B cell (primary cell): ENCODE measurements at places on chromosomes 2 and 18.
A peak's percentile ranks its signal among the peaks of the same experiment; 100 is the strongest.

GRCh38 chr2:61554604-61555003 is 16.4 kb upstream of the XPO1 start:
- H3K27me3 ChIP-seq, result no peaks in the 10 kb centered on the region
- no peak overlapping the region for H3K4me3 ChIP-seq
- H3K4me1 ChIP-seq, result no peaks in the 10 kb centered on the region

DNA sequence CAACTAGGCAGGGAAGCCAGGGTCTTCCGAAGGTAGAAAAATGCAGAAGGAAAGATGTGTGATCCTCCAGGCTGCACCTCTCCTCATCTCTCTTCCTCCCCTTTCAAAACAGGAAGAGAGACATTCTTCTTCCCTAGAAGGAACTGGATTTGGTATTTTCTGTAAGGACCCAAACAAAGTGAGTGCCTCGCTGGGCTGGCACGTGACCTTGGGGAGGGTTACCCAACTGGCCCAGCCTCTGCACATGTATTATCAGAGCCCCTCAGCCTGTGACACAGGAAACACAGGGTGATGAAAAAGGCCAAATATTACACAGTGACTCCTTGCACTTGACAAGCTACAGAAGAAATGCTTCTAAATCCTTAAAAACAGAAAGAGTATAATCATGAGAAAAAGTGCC is 2.3 kb downstream of the HJURP start:
- peaks cover 6% of the 10 kb centered on the region for H3K4me1 ChIP-seq
- no peaks in the 10 kb centered on the region for H3K27me3 ChIP-seq
- no peak overlapping the region for H3K27ac ChIP-seq
- DNase-seq, result no peak
- no peaks in the 10 kb centered on the region for H3K36me3 ChIP-seq

GRCh38 chr2:236899950-236900640 is 185.6 kb upstream of the COPS8 start:
- no peaks in the 10 kb centered on the region for H3K27me3 ChIP-seq
- no peak overlapping the region for H3K27ac ChIP-seq
- DNase-seq, result no peak
- H3K4me1 ChIP-seq, result no peaks in the 10 kb centered on the region
- H3K36me3 ChIP-seq, result no peaks in the 10 kb centered on the region

- no peak for DNase-seq
- H3K4me3 ChIP-seq, result no peak overlapping the region
- no peaks in the 10 kb centered on the region for H3K36me3 ChIP-seq
- no peak overlapping the region for H3K27ac ChIP-seq
- H3K4me1 ChIP-seq, result no peaks in the 10 kb centered on the region
- H3K27me3 ChIP-seq, result no peaks in the 10 kb centered on the region
Measured at GRCh38 chr2:83901317-83901716, 557.8 kb downstream of the SUCLG1 start.

DNA sequence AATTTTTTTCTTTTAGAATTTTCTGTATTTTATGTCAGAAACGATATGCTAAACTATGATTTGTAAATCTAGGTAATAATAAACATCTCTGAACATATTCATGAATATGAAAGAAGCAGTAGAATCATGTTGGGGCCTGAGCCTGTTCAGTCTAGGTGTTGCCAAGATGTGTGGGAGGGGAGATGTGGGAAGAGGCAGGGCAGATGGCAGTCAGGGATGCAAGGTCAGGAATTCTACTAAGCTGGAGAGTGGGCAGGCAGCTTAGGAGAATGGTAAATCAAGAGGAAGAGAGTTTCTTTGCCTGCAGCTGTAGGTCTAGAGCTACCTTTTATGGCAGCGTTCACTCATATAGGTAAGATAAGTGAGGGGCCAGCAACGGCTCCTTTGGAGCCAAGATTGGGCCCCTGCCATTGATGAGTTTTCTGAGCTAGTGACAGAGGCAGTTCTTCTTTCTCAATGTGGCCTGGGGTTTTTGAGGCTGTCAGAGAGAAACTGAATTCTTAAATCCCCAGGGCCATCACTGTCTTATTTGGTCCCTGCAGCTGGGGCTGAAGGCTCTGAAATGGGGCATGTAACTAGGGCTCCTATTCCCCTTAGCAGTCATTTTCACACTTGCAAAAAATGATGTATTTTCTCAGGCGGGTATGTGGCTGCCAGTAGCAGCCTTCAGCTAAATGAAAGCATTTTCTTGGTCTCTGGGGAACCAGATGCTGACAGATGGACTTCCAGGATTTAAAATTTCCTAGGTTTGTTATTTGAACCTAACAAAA is 232.8 kb downstream of the PIK3C3 start:
- H3K4me3 ChIP-seq, result no peak overlapping the region
- no peak overlapping the region for H3K27ac ChIP-seq
- no peaks in the 10 kb centered on the region for H3K4me1 ChIP-seq
- H3K27me3 ChIP-seq, result no peaks in the 10 kb centered on the region

- no peaks in the 10 kb centered on the region for H3K36me3 ChIP-seq
- no peak overlapping the region for H3K27ac ChIP-seq
- H3K4me1 ChIP-seq, result no peaks in the 10 kb centered on the region
- H3K27me3 ChIP-seq, result no peaks in the 10 kb centered on the region
- H3K4me3 ChIP-seq, result no peak overlapping the region
Measured at GRCh38 chr2:186437719-186438118, 48.3 kb upstream of the ZC3H15 start.

GRCh38 chr18:46462523-46462922 is 194.5 kb downstream of the LOXHD1 start:
- no peak for DNase-seq
- no peaks in the 10 kb centered on the region for H3K27me3 ChIP-seq
- H3K4me3 ChIP-seq, result no peak overlapping the region
- no peaks in the 10 kb centered on the region for H3K36me3 ChIP-seq
- H3K4me1 ChIP-seq, result no peaks in the 10 kb centered on the region
- H3K27ac ChIP-seq, result no peak overlapping the region

DNA sequence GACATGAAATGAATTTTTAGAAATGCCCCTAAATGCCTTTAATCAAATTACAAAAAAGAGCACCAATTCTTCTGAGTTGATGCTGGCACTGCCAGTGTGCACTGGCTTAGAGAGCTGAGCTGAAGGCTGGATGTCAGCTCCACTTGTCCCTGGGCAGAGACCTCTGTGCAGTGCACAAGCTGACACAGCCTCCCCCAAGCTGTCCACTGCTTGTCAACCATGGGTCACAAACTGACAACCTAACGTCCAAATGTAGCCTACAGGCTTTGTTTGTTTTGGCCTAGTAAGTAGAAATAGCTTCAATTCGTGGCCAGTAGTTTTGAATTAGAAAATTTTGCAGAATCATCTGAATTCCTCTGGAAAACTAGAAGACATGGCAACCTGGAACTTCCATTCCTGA is 605.6 kb downstream of the DCC start:
- no peak overlapping the region for H3K27ac ChIP-seq
- H3K4me1 ChIP-seq, result no peaks in the 10 kb centered on the region
- H3K4me3 ChIP-seq, result no peak overlapping the region

GRCh38 chr18:22391407-22392345 is 26.0 kb downstream of the CTAGE1 start:
- H3K27ac ChIP-seq, result no peak overlapping the region
- no peak overlapping the region for H3K4me3 ChIP-seq
- no peaks in the 10 kb centered on the region for H3K36me3 ChIP-seq
- no peaks in the 10 kb centered on the region for H3K4me1 ChIP-seq
- DNase-seq, result no peak

- DNase-seq, result no peak
- no peak overlapping the region for H3K27ac ChIP-seq
- H3K36me3 ChIP-seq, result no peaks in the 10 kb centered on the region
- H3K4me3 ChIP-seq, result no peak overlapping the region
Measured at GRCh38 chr2:46642218-46642617, 162.9 kb downstream of the TMEM247 start.

DNA sequence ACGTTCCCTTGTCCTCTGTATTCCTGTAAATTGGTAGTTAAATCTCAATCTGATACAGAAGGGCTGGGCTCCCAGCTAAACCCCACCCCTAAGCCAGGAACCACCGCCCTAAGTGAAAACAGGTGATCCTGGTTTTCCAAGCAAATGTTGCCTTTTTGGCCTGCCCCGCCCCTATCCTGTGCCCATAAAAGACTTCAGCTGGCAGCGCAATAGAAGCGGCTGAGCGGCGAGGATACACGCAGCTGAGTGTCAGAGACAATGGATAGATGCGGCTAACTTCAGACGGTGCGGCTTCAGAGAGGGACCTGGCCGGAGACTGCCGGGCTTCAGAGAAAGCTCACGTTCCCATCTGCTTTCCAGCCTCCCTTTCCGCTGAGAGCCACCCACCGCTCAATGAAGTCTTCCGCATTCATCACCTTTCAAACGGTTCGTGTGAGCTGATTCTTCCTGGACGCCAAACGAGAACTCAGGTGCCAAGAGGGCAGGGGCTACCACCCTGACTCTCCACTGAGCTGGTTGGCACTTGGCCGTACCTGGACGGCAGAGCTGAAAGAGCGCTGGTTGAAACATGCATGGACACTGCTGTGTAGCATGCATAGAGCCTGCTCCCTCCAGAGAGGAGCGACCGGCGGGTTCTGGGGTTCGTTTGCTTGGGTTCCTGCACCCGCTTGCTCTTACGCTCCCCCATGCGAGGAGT is 49.5 kb upstream of the POLE4 start:
- H3K4me3 ChIP-seq, result no peak overlapping the region
- H3K36me3 ChIP-seq, result no peaks in the 10 kb centered on the region
- peaks cover 5% of the 10 kb centered on the region for H3K27me3 ChIP-seq
- H3K4me1 ChIP-seq, result no peaks in the 10 kb centered on the region

DNA sequence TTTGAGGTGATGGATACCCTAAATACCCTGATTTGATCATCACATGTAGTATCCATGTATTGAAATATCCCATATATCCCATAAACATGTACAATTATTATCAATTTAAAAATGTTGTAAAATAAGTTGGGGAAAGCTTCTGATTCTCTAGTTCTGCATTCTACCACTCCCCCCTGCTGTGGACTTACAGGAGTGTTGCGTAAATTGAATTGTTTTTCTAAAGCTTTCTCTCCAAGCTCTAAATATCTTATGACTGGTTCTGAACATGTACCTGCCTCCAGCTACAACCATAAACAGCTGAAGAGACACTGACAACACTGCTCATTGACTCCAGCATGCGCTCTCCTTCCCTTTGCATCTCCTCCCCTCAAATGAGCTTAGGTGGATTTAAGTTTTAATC is 145.2 kb downstream of the MGAT5 start:
- no peaks in the 10 kb centered on the region for H3K4me1 ChIP-seq
- no peak overlapping the region for H3K27ac ChIP-seq
- no peak overlapping the region for H3K4me3 ChIP-seq

DNA sequence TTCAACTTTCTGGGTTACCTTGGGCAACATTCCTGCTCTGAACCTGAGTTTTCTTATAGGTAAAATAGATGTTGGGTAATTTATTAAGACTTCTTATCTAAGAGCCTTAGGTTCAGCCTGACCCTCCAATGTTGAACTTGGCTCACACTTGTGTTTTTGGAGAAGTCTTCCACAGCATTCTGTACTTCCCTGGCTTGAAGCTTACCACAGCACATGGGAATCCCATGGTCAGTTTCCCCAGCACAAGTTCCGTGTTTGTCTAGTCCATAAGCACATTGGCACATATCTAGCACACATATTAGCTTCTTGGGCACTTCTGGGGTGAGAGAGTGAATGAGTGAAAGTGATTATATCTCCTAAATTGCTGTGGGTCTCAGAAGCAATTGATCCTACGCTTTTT is 782.5 kb upstream of the HS6ST1 start:
- no peak for DNase-seq
- H3K36me3 ChIP-seq, result no peaks in the 10 kb centered on the region
- no peaks in the 10 kb centered on the region for H3K4me1 ChIP-seq
- H3K27ac ChIP-seq, result no peak overlapping the region

DNA sequence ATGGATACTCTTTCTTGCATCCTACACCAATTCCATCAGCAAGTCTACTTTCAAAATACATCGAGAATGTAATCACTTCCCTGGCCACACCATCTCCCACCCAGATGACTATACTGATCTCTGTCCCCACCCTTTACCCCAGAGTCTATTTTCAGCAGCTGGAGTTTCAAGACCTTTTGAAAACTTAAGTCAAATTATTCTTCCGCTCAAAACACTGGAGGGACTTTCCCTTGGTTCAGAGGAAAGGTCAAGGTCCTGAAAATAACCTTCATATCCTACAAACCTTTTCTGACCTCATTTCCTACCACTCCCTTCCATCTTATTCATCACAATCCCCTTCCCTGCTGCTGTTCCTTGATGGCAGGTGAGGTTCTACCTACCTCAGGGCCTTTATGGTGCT is 58.8 kb upstream of the LYPD6 start:
- H3K4me3 ChIP-seq, result no peak overlapping the region
- no peaks in the 10 kb centered on the region for H3K27me3 ChIP-seq
- H3K4me1 ChIP-seq, result no peaks in the 10 kb centered on the region
- H3K27ac ChIP-seq, result no peak overlapping the region
- DNase-seq, result no peak

- H3K4me3 ChIP-seq, result no peak overlapping the region
- peak; percentile 19 for DNase-seq
- H3K4me1 ChIP-seq, result peaks cover 92% of the 10 kb centered on the region
- no peak overlapping the region for H3K27ac ChIP-seq
Measured at GRCh38 chr2:172097557-172098131, 5.1 kb downstream of the DLX2 start.

DNA sequence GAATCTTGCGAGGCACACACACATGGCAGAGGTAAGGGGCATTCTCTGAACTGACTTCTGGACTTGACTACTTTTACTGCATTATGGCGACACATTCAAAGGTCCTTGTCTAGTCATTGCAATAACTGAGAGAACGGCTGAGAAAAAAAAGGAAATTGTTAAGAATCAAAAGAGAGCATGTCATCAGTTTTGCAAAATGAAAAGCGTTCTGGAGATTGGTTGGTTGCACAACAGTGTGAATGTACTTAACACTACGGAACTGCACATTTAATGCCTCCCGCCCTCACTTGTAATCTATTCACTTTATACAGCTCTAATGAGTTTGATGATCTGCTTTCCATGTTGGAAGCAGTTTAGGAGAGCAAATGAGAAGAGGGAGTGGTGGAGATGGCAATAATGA is 68.5 kb upstream of the NFU1 start:
- no peaks in the 10 kb centered on the region for H3K4me1 ChIP-seq
- H3K36me3 ChIP-seq, result no peaks in the 10 kb centered on the region
- no peaks in the 10 kb centered on the region for H3K27me3 ChIP-seq
- H3K4me3 ChIP-seq, result no peak overlapping the region
- no peak for DNase-seq

GRCh38 chr2:165687426-165688002 is 106.5 kb downstream of the GALNT3 start:
- H3K27ac ChIP-seq, result no peak overlapping the region
- no peak for DNase-seq
- no peaks in the 10 kb centered on the region for H3K36me3 ChIP-seq
- H3K4me1 ChIP-seq, result no peaks in the 10 kb centered on the region

DNA sequence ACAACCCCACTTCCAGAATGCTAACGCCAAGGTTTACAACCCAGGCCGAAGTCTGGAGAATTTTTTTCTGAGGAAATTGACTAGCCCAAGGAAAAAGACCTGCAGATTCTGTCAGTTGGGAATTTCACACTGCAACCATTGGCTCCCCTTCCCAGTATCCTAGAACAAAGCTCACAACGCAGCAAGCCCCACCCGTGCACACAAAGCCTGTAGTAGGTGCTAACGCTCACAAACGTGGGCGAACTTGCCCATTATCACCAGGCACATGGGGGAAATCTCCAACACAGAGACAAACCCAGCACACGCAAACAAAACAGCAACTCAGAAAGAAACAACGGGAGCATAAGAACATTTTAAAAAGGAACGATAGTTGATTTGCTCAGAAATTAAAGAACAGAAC is 265.1 kb downstream of the EIPR1 start:
- H3K4me3 ChIP-seq, result no peak overlapping the region
- DNase-seq, result no peak
- H3K36me3 ChIP-seq, result no peaks in the 10 kb centered on the region
- no peaks in the 10 kb centered on the region for H3K27me3 ChIP-seq

- H3K4me3 ChIP-seq, result no peak overlapping the region
- H3K27me3 ChIP-seq, result no peaks in the 10 kb centered on the region
- H3K27ac ChIP-seq, result no peak overlapping the region
- no peaks in the 10 kb centered on the region for H3K4me1 ChIP-seq
- no peak for DNase-seq
Measured at GRCh38 chr2:13193900-13194299, 477.2 kb downstream of the TRIB2 start.
